ENCODE measurements at places on chromosomes 3 and 15.

- DNase-seq: no peak
These were observed 149.7 kb upstream of the FRMD4B start for GRCh38 chr3:69535613-69536012.

DNA sequence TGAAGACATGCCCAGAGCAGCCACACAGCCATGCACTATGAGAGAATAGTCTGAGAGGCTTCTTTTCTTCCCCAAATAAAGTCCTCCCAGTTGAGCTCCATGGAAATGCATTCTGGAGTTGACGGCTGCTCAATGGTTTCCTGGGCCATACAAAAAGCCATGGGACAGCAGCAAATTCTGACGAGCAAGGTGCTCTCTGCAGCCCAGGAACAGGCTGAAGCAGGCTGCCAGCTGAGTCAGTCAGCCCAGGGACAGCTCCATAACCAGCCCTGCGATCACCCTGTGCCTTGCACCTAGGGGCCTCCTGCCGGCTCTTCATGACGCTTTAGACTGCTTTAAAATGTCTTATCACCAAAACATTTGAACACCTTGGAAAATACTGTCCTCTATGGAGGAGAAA is 256.3 kb upstream of the CHRNA7 start:
- DNase-seq: no peak

GRCh38 chr3:147216143-147216673 is 190.1 kb downstream of the ZIC4 start:
- no peak for DNase-seq

DNA sequence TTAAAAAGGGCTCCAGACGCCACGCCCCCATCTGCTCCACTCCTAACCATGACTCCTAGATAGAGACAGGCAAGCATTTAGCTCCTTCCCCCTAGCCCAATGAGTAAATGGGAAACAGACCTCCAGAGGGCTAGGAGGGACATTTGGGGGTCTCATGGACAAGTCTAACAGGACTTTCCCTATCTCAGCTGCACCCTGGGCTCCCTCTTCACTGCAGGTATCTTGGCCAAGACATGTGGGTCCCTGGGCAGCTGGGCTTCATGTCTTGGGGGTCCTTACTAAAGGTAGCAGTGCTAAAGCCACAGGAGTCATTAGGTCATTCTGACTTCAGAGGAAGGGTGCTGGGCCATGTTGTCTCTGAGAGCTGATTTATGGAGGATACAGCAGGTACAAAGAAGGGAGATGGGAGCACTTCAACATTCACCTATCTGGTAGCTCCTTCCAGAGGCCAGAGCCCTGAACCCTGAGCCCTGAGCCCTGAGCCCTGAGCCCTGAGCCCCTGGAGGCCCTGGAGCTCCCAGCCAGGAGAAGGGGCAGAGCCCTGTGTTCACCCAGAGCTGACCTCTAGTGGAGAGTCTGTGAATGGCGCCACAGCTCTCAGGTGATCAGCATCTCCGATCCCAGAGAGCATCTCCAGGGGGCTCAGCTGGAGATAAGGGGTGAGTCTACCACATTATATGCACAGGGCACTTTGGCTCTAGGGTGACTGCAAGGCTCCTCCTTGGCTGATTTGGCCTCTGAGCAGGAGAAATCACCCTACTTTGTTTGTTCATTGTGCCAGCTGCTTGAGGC is 40.1 kb upstream of the EPHB1 start:
- peak; percentile 48 for DNase-seq

DNA sequence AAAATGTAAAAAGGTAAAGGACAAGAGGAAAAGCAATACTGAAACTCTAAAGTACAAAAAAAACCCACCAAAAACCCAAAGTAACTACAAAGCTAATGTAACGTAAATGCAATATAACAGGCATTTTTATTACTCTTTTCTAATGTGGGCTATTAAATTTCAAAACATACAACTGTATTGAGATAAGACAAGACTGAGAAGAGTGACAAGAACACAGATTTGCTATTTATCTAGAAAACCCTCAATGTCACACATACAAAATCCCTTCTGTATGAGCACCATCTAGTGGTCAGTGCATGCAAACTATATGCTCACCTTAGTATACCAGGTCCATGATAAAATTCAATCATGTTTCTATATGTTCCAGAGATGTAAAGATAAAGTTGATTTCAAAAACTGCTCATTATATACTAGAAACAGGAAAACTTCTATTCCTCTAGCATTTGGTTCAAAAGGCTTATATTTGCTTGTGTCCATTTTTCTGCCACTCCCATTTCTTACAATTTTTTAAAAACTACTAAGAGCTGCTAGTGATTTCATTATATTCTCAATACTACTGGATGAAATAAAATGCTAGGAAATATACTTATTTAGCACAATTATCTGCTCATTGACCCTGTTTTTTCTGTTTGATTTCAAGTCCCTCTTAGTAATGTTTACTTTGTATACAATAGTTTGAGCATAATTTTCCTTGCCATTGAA is 111.4 kb downstream of the DLG1 start:
- DNase-seq: peak; percentile 9

DNA sequence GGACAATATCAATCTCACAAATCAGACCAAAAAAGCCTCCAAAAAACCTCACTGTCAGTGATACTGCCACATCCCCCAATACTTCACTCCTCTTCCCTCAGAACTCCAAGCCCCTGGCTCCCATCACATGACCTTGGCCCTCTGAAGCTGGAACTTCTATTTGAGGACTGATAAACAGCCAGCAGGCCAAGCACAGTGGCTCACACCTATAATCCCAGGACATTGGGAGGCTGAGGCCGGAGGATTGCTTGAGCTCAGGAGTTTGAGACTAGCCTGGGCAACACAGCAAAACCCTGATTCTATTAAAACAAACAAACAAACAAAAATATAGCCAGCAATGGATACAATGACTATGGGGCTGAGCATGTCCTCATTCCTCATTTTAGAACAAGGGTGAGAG is 55.2 kb downstream of the MAP4 start:
- DNase-seq: no peak

GRCh38 chr3:13574083-13574797 is 25.3 kb downstream of the FBLN2 start:
- DNase-seq: no peak

DNA sequence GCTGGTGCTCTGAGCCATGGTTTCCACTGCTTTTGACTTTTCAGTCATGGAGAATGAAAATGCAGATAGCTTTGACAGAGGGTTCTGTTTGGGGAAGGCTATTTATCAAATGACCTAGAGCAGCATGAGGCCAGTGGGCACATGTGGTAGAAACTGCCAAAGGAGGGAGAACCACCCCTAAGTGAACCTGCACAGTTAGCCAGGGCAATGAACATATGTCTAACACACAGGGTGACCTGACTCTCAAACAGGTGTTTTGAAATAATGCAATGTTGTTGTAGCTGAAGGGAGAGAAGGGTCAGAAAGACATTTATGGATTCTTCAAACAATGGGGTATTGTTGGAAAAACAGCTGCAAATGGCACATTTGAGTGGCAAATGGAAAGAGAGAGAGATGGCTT is 174.4 kb upstream of the FAM3D start:
- DNase-seq: no peak

- no peak for DNase-seq
These were observed 37.6 kb upstream of the WNT5A start for GRCh38 chr3:55524565-55525244.

GRCh38 chr15:92394309-92395097 is 822 bp downstream of the ST8SIA2 start:
- DNase-seq: no peak

GRCh38 chr3:136120373-136121348 is 75.5 kb downstream of the MSL2 start:
- DNase-seq: no peak

- DNase-seq: no peak
These were observed 211.7 kb upstream of the TTC14 start for GRCh38 chr3:180390313-180390712.

Data from GM12891 (cell line).